ENCODE measurements at places on chromosomes 4 and X. TPM values are rescaled to one million over a fixed set of nuclear protein-coding genes. Genes with fewer than 3 reads are reported as not detected.

- DNase-seq: no peak
Measured at GRCh38 chr4:20443015-20443805, 191.5 kb downstream of the SLIT2 start.

DNA sequence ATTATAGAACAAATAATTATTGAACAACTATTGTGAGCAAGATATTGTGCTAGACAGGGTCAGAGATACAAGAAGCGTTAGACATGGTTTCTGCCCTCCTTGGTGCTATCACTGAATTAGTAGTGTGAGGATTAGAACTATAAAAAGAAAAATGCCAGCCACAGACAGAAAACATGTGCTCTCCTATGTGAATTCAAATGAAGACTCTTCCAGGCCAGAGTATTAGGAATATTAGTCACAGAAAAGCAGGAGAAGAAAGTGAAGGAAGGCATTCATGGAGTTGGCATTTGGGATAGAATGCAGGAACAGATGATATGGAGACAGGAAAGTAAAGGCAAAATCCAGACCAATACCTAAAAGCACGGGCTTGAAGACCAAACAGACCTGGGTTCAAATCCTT is 179.6 kb upstream of the TENM3 start:
- DNase-seq: no peak

Gene GUCY1A1
- not detected for polyA plus RNA-seq

DNA sequence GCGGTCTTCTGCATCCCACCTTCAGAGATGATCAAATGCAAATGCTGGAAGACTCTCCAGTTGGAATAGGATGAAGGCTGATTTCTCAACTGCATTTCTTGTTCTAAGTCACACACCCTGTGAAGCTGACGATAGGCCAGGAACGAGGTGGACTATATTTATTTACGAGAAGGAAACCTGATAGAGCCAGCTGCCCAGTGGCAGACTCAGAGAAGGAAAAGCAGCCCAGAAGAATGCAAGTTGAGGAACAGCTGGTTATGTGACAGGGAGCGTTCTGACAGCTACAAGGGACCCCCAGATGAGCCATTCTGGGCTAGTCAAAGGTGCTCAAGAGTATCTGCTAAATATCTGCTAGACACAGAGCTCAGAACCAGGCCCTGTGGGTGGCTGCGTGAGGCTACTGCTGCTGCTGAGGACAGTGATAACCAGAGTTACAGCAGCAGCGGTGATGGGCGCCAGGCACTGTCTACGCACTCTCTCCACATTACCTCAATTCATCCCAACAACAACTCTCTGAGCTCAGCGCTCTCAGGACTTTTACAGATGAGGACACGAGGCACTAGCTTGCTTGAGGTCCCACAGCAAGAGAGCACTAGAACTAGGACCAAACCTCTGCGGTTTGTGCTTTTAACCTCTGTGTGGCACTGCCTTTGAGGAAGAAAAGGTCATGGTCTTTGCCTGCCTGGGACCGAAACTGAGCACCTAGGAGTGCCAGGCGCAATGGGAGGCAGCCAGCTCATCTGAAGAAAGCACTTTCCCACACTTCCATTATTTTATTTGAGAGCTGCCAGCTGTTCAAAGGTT is 69.0 kb downstream of the GATB start:
- no peak for DNase-seq

Gene ANXA10
- polyA plus RNA-seq: 0.27 TPM

Data from GM23248 (cell line).